Activated naive CD4-positive, alpha-beta T cell treated with anti-CD3 and anti-CD28 coated beads, Interleukin-2, amount 50 U/mL, for 16 hours (primary cell): ENCODE measurements at places on chromosomes 2 and 18.

DNA sequence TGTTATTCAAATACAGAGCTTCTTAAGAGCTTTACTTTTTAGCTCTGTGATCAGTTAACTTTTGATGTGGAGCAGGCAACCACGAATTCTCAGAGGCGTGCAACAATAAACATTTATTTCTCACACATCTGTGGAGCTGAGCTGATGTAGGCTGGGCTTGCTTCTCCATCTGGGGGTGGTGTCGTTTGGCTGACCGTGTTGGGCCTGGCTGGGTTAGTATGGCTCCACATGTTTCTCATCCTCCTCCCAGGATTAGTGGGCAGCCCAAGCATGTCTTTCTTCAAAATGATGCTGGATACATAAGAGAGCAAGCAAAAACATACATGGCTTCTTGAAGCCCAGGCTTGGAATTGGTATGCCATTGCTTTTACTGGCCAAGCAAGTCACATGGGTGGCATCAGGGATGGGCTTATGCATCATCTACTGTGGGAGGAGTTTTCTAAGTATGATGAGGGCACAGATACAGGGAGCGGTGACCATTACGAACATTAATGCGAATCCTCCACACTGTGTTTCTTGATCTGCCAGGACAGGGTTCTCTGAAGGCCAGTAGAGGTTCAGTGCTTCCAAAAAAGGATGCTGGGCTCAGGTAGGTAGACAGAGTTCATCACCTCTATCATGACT, 157.0 kb upstream of the TNP1 start:
- DNase-seq, result no peak

- no peak for DNase-seq
These were observed 34.8 kb downstream of the COL5A2 start for GRCh38 chr2:189144700-189145211.

DNA sequence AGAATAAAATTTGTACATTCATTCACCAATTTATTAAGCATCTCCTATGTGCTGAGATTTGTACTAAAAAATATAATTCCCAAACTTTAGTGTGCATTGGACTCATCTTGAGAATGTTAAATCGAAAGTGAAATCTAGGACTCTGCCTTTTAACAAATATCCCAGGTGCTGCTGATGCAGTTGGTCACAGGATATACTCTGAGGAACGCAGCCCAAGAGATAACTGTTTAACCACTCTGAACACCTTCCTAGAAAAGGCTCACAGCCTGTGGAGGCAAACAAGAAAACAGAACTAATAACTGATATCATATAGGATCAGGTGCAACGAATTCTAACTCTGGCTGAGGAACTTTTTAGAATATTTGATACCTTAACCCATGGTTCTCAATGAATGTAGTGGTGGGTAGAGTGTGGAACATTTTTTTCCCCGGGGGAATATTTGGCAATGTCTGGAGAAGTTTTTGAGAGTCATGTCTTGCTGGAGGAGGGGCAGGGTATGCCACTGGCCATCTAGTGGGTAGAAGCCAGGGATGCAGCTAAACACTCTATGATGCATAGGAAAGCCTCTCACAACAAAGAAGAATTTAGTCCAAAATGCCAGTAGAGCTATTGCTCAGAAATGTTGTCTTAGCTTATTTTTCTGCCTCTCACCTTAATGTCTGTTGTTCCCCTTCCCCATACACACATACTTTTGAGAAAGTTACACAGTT, 96.5 kb downstream of the EHBP1 start:
- no peak for DNase-seq

DNA sequence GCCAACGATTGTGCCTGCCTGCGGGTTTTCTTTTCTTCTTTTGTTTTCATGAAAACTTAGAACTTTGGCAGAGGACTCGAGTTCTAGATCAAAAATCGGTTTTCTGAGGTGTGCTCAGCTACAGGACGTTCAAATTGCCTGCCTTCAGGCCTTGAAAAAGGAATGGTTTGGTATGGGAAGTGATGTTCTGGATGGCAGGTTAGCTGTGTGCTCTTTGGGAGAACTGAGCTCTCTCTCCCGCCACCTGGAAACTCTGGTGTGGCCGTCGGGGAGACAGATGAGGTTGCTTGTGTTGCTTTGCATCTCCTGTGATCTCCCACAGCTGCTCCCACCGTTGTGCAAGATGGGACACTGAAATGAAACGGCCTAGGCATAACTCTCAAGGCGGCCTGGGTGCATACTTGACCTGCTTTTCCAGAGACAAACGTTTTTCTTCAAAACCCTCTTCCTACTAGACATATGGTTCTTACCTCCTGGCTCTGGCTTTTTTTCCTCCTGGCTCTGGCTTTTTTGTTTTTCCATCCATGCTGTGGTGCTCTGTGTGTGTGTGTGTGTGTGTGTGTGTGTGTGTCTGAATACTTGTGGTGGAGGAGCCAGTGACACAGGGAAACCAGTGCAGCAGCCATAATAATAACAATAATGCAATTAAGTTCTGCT, 2.0 kb downstream of the FMNL2 start:
- DNase-seq, result no peak

DNA sequence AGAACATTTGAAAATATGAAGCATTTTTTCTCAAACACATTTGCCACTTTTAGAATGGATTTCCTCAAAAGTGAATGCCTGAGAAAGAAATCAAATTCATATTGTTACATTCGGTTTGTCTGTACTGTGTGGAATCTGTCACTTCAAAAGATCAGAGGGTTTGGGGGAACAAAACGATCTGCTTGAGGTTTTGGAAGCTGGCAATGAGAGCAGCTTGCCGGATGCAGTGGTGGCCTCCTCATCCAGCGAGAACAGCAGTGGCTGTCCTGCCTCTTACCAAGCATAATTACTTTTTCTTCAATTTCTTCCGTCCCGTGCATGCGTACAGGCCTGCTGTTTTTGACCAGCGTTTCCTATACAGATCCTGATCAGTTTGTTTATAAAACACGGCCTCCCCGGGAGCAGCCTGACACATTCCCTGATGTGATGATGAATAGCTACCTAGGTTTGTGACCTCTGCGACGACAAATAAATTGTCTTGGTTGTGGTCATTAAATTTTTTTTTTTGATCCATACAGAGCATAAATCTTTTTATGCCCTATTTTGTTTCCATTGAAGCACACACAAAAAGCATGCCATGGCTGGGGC, 45.2 kb downstream of the ITGA6 start:
- no peak for DNase-seq

DNA sequence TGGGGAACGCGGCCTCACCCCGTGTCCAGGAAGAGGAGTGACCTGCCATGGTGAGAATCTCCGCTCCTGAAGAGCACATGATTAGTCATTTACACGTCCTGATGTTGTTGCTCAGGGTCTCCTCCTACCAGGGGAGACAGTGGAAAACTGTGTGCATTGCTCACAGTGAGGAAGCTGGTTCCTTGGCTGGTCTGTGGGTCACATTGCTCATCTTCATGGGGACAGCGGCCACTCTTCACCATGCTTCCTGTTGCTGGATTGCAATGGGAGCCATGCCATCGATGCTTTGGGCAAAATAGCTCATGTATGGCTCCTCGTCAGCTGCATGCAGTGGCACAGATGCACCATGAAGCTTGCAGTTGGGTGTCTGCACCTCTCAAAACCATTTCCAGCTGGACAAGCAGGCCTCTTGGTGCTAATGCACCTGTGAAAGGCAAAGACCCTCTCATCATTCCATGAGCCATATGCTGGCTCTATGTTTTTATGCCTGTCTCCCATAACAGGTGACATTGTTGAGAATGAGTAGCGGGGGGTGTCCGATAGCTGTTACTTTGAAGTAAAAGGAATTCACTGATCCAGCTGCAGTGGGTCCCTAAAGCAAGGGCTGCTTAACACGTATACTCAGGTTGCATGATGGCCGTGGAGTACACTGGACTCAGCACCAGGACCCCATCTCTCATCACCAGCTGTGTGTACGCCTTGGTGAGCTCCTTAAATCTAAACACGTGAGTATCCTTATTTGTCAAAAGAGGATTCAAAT, 135.0 kb upstream of the ALKAL2 start:
- DNase-seq, result no peak

- DNase-seq, result no peak
These were observed 24.0 kb downstream of the POLR1A start for GRCh38 chr2:86081724-86082123.
